Mammary epithelial cell (primary cell): ENCODE measurements at places on chromosomes 1 and 21. TPM values are rescaled to one million over a fixed set of nuclear protein-coding genes. Genes with fewer than 3 reads are reported as not detected.

KLHDC9 gene
- 2.4 and 3.0 TPM in 2 replicates for total RNA-seq

CXADR gene
- total RNA-seq: 5.5 and 8.6 TPM in 2 replicates

CD101 gene
- 0.50 TPM for total RNA-seq

CD1D gene
- 1.3 TPM for total RNA-seq

UCK2 gene
- 111 TPM for total RNA-seq

MAP3K7CL gene
- 6.0 TPM for total RNA-seq

SUCO gene
- total RNA-seq: 31.9 and 33.4 TPM in 2 replicates

CNR2 gene
- total RNA-seq: not detected in 2 replicates

KRTAP19-1 gene
- total RNA-seq: not detected in 2 replicates

IFI44L gene
- 2.7 TPM for total RNA-seq

CLCA4 gene
- total RNA-seq: 2.8 TPM

RPL5 gene
- total RNA-seq: 1,045 and 1,197 TPM in 2 replicates
